NCI-H2081 (cell line): ENCODE measurements at places on chromosomes 7 and 10.

DNA sequence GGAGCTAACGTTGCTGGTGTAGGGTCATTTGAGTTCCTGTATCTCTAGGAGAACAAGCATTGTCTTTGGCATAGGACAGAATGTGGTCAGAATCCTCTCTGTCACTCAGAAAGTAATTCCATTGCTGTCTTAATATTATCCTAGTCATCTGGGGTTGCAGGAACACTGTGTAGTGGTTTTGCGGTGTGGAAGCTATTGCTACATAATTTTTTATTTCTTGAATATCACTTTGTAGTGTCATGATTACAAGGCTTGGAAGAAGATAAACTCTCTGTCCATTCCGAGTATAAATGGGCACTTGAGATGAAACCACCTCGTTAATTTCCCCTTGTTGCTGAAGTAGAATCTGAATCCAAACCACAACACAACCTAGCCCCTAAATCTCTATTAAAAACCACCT lies 919.2 kb downstream of the LRMDA start:
- DNase-seq = no peak

- no peak for DNase-seq
Measured at GRCh38 chr7:85688712-85689111, 501.9 kb upstream of the SEMA3D start.

- DNase-seq = no peak
Measured at GRCh38 chr7:106418094-106418493, 133.3 kb upstream of the NAMPT start.

DNA sequence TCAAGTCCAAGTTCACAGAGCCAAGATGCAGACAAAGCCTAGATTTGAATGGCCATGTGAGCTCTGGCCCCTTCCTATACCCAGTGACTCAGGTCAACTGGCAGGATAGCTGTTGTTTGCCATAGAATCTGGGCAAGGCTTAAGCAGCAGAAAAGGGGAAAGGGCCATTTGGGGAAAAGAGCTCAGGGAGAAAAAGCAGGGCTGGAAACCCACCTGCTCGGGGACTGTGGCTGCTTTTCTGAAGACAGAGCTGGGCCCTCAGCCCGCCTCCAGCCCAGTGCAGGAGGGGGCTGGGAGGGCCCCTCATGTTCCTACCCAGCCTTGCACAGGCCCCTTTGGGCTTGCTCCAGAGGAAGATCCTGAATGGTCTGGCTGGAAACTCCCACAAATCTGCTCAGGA lies 32.6 kb upstream of the HABP2 start:
- DNase-seq = no peak

GRCh38 chr7:110889335-110889734 lies 201.6 kb upstream of the LRRN3 start:
- DNase-seq = no peak

GRCh38 chr7:83970081-83970480 lies 224.5 kb downstream of the SEMA3A start:
- DNase-seq = no peak

DNA sequence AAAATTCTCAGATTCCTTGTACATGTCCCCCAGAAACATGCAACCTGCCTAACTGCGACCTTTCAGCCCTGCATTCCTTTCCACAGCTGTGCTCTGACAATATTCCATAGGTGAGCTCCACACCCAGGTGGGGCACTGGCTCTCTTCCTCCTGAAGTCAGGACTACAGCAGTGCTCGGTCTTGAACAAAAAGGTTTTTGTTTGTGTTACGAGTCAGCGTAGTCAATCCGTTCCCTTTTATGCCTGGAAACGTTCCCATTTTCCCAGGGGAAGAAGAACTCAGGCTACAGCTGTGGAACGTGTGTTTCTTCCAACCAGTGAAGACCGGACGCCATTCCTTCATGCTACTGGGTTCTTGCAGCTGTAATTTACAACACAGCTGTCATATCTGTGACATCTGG lies 52.4 kb upstream of the PFKP start:
- no peak for DNase-seq

- no peak for DNase-seq
Measured at GRCh38 chr10:131703941-131704340, 196.9 kb upstream of the PPP2R2D start.

DNA sequence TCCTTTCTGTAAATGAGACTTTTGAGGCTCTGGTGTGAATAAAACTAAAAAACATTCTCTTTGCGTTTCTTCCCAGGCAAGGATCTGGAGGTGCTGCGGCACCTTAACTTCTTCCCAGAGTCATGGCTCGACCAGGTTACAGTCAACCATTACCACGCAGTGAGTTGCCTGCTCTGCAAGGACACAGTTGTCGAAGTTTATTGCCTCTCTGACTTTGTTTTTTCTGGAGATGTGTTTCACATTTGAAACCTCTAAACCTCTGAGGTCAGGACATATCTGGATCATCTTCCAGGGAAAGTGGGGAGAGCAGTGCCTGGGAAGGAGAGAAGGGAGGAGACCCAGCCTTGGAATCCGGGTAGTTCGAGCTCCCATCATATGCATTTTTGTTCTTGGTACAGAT lies 43.4 kb upstream of the PLEKHA1 start:
- no peak for DNase-seq

- no peak for DNase-seq
Measured at GRCh38 chr10:35041502-35041879, 48.6 kb downstream of the CUL2 start.

- no peak for DNase-seq
Measured at GRCh38 chr7:13111230-13111629, 423.8 kb downstream of the ARL4A start.

DNA sequence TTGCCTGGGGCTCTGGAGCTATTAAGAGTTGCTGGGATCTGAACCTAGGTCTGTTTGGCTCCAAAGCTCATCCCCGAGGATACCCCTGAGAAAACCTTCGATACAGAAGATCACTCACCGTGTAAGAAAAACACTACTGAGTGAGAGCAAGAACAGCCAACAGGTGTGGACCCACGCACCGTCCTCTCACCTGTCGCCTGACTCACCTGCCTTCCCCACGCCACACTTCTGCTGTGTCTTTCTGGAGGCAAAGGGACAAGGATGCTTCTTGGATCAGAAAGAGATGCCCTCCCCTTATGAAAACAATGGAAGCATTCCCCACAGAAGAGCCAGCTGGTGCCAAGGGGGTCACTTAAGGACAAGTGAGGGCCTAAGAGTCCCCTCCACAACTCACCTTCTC lies 46.7 kb downstream of the COL13A1 start:
- DNase-seq = no peak

DNA sequence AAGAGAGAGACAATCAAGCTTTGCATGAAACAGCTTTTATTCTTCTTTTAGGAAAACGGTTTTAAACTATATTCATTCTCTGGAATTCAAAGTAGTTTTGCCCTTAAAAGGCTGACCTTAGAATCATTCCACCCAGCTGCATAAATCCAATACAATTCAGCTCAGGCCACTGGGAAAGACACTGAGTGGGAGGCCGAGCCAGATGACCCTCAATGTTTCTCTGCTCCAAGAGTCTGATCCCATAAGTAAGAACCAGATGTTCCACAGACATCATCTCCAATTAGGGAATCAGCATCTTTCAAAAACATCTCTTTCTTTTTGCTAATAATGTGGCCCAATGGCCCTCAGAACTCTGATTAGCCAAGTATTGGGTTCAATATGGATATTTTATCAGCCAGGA lies 26.1 kb downstream of the CREB3L2 start:
- DNase-seq = no peak

DNA sequence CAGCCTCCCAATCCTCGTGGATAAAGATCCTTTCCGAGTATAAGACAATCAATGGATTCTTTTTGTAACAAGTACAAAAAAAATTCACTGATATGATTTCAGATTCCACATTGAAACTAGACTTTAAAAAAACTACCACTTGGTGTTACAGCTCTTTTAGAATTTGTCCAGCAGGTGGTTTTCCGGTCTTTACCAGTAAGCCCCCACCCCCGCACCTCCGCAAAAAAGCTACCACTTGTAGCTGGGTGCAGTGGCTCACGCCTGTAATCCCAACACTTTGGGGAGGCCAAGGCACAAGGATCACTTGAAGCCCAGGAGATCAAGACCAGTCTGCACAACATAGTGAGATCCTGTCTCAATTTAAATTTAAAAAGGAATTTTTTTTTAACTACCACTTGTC lies 19.8 kb downstream of the IGF2BP3 start:
- DNase-seq = no peak

DNA sequence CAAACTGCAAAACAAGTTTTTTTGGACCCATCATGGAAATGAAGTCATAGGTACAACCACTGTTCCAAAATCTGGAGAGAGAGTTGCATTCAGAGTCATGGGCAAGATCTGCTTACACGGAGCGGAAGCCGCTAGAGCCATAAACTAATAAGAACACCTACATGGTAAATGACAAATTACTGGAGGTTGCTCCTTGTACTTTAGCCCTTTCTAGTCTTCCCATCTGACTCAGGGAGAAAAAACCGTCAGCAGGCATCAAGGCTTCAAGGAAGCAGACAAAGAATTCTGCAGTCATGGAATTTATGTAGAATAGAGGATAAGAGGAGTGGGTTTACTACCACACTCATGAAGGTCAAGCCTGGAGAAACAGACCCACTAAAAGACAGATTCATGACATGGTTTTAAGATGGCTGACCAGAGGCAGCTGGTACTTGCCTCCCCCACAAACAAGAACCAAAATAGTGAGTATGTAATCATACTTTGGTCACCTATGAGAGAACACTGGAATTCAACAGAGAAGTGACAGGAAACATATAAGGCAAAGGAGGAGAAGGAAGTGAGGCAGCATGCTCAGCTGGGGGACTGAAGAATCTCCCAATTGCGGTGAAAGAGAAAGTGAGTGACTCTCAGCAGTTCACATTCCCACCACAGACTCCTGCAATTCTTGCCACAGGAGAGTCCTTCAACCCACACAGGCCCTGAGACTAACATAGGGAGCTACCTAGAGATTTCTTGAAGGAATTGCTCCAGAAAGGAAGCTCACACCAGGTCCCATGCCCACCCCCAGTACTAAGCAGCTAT lies 42.4 kb upstream of the ASAH2 start:
- no peak for DNase-seq
